ENCODE measurements at places on chromosomes 4 and X.

- peak; percentile 19 for DNase-seq
Observed at GRCh38 chr4:179843370-179843769, 2399.8 kb upstream of the TENM3 start.

DNA sequence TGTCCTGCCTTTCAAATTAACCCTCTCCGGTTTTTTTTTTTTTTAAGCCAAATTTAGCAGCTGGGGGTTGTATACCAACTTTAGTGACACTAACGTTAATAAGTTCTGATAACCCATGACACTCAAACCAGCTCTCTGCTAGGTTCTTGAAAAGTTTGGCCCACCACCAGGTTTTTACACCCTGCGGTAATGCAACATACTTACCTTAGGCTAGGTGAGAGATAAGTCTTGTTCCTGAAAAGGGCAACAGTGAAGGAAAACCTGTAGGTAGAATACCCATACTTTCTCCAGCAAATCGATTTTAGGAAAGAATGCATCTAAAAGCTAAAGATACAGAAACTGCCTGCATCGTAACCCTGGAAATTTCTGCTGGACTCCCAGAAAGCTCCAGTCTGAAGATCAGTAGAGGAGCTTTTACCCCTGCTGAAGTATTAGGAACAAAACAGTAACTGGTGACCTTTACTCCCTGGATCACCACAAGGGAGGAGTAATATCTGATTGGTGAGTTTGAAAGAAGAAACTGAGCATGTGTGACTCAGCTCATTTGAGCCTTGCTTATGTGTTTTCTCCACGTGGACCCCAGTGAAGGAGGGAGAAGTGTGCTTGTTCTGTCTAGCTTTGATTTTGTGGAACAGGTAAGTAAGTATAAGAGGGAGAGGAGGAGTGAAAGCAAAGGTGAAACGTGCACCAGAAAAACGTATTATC lies 34.4 kb upstream of the COX18 start:
- peak; percentile 17 for DNase-seq

DNA sequence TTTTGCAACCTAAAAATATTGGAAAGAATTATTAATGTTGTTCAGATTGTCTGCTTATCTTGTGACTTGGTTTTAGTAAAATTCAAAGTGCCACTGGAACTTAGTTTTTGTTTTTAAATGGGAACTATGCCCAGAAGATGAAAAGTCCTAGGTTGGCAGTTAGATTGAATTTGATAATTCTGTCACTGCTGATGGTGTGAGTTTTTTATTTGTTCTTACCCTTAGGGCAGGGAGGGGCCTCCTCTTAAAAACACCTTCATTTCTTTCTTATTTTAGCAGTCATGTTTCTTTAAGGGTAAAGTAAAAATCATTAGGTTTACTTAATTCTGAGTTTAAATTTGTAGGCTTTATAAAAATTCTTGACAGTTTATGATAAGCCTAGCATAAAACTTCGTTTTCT lies 80.6 kb downstream of the AFF1 start:
- no peak for DNase-seq

DNA sequence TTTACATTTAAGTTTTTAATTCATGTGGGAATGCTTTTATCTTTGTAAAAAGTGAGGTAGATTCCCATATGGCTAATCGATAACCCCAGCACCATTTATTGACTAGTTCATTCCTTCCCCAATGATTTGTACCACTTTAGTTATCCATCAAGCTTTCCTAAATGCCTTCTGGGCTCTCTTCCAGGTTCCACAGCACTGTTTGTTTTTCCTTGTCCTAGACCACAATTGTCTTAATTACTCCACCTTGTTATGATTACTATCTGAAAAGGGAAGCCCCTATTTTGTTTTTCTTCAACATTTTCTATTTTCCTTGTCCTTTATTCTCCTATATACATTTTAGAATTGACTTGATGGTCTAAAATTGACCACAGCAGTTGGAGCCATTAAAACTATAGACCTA lies 48.5 kb upstream of the GPRIN3 start:
- DNase-seq: no peak

GRCh38 chr4:180261346-180261745 lies 1981.9 kb upstream of the TENM3 start:
- DNase-seq: no peak

GRCh38 chr4:38367642-38368174 lies 296.3 kb upstream of the KLF3 start:
- DNase-seq: no peak

DNA sequence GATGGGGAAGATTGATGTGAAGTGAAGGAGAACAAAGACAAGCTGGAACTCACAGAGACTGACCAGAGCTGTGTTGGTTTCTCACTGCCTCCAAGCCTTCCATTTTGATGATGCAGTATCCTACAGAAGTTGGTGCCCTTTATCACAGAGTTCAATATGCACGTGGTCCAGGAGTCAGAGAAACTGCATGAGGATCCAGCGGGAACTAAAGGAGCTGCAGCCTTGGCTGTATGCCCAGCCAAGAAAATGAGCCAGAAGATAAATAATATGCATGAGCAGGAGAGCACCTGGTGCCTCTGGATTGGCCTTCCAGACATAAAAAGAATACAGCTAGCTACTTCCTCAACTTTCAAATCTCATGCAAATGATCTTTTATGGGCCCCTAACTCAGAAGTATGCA lies 44.3 kb upstream of the DCLK2 start:
- no peak for DNase-seq

DNA sequence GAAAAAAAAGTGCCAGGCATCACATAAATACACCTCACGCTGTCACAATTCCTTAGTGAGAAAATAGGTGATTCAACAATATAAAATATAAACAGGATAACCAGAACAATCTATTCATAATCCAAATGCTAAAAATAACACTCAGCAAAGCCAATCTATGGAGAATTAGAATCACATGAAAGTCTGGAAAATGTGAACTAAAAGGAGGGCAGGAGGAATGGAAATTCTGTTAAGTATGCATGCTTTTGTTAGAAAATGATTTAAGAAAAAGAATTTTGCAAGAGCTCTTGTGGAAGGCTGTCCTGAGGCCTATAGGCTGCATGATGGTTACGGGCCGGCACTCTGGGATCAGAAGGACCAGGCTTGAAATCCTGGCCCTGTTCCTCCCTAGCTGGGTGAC lies 70.6 kb upstream of the PROM1 start:
- DNase-seq: no peak

GRCh38 chr4:163111588-163111987 lies 55.1 kb downstream of the NAF1 start:
- DNase-seq: peak; percentile 20

- no peak for DNase-seq
Observed at GRCh38 chr4:139943277-139943676, 210.7 kb downstream of the MAML3 start.

DNA sequence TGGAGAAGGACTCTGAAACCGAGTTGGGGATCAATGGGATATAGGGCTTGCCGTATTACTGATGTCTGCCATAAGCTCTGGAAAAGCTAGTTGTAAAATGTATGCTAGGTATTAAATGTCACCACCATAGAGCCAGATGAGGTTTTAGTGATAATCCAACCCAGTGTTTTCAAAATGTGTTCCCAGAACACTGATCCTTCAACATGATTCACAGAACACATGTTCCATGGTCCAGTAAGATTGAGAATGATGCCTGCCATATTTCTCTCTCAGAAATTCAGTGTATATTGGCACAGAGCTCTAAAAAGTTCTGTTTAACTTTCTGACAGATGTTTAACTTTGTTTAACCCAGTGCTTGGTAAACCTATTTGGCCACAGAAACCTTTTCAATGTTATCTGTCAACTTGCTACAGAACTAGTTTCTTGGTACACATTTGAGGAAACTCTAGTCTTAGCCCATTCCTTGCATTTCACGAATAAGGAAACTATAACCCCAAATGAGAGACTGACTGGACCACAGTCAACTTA lies 160.2 kb downstream of the PALLD start:
- no peak for DNase-seq

All from ELR (cell line).